ENCODE measurements at places on chromosomes 13 and 19.

GRCh38 chr13:107067381-107067780, 499.4 kb upstream of the ARGLU1 start:
- DNase-seq, result no peak

DNA sequence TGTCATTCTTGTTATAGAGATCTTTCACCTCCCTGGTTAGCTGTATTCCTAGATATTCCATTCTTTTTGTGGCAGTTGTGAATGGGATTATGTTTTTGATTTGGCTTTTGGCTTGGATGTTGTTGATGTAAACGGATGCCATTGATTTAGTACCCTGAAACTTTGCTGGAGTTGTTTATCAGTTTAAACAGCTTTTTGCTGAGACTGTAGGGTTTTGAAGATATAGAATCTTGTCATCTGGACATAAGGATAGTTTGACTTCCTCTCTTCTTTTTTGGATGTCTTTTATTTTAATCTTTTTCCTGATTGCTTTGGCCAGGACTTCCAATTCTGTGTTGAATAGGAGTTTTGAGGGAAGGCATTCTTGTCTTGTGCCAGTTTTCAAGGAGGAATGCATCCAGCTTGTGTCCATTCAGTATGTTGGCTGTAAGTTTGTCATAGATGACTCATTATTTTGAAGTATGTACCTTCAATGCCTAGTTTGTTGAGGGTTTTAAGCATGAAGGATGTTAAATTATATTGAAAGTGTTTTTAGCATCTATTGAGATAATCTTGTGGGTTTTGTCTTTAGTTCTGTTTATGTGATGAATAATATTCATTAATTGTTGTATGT, 16.8 kb downstream of the ZNF431 start:
- no peak for DNase-seq

DNA sequence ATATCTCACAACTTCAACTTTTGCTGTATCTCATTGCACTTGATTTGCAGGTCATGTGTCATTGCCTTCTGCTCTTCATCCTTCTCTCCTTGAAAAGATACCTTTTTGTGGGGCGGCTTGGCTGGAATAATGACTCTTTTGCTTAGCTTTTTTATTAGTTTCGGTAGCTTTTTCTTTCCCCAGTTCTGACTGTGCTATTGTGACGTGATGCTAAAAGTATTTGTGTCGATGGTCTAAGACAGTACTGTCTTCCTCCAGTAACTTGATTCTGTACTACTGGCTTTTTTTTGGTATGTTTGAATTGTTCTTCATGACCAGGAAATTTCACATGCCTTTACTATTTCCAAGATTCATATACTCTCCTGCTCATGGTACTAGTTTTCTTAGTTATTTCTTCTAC, 63.1 kb downstream of the SLITRK1 start:
- DNase-seq, result no peak

GRCh38 chr13:59358014-59358413, 805.7 kb downstream of the DIAPH3 start:
- no peak for DNase-seq

Data from RWPE1 (cell line).